Stimulated activated CD8-positive, alpha-beta memory T cell treated with anti-CD3 and anti-CD28 coated beads, Interleukin-4, amount 100 ng/mL, for 48 hours (primary cell): ENCODE measurements at places on chromosomes 1 and 21.

DNA sequence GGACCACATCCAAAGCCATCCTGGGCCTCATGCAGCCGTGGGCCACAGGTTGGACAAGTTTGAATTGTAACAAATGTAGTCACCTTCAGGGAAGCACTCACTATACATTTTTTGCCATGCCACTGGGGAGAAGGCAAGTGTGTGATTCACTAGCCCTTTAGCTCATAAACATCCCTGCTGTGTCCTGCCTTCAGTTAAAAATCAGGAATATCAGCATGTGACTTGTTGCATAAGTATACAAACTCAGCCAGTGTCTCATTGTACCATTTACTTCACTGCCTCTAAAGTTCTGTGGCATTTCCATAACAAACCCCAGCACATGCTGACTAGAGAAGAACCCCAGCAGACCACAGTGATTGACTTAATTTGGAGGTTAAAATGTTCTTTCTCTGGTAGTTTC lies 142.0 kb upstream of the C1orf105 start:
- no peak for DNase-seq

- no peak for DNase-seq
These were observed 106.4 kb upstream of the BCL9 start for GRCh38 chr1:147434921-147435320.

DNA sequence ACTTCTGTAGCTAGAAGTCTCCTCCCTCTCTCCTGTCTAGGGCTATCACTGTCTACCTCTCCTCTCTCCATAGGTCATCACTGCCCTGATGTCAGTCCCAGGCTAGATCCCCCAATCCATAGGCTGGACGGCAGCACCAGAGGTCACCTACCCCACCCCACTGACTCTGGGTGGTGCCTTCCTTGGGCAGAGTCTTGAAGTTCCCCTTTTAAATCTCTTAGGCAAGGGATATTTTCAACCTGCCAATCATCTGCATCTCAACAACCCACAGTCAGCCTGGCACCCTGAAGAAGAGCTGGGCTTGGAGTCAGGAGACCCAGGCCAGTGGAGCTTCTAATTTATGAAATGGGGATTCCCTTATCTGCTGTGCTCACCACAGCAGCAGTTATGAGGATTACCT lies 13.2 kb downstream of the MYBPH start:
- DNase-seq: no peak

GRCh38 chr21:37153196-37153934 lies 80.3 kb downstream of the TTC3 start:
- DNase-seq: no peak

DNA sequence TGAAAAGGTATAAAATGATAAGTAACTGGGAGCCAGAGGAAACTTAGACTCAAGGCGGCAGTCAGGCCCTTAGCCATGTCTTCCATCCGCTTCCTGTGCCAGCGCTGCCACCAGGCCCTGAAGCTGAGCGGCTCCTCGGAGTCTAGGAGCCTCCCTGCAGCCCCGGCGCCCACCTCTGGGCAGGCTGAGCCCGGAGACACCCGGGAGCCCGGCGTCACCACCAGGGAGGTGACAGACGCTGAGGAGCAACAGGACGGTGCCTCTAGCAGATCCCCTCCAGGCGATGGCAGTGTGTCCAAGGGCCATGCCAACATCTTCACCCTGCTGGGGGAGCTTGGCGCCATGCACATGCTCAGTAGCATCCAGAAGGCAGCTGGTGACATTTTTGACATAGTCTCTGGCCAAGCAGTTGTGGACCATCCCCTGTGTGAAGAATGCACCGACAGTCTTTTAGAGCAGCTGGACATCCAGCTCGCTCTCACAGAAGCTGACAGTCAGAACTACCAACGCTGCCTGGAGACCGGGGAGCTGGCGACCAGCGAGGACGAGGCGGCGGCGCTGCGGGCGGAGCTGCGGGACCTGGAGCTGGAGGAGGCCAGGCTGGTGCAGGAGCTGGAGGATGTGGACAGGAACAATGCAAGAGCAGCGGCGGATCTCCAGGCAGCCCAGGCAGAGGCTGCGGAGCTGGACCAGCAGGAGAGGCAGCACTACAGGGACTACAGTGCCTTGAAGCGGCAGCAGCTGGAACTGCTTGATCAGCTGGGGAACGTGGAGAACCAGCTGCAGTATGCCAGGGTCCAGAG lies at the start of gene BECN2:
BECN2 (plus strand) TSS at position 76 of the 803 bp plus-strand sequence; CDS start at position 76, 0 bp downstream.
- no peak for DNase-seq
